NCI-H1417 treated with DMSO at 0.1 percent for 48 hours (cell line): ENCODE measurements at places on chromosomes 13 and 19.

DNA sequence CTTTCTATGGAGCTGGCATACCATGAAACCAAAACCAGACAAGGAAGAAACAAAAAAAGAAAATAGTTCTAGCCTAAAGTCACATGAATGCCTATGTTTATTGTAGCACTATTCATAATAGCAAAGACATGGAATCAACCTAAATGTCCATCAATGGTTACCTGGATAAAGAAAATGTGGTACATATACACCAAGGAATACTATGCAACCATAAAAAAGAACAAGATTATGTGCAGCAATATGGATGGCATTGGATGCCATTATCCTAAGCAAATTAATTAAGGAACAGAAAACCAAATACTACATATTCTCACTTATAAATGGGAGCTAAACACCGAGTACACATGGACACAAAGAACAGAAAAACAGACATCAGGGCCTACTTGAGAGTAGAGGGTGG, 10.5 kb downstream of the ZNF780A start:
- no peak for DNase-seq

- DNase-seq = no peak
Measured at GRCh38 chr13:33578786-33579185, 239.2 kb upstream of the RFC3 start.

- no peak for DNase-seq
Measured at GRCh38 chr13:111204438-111205177, 89.5 kb downstream of the ARHGEF7 start.

- DNase-seq = no peak
Measured at GRCh38 chr19:10011974-10012373, 1.3 kb upstream of the RDH8 start.

DNA sequence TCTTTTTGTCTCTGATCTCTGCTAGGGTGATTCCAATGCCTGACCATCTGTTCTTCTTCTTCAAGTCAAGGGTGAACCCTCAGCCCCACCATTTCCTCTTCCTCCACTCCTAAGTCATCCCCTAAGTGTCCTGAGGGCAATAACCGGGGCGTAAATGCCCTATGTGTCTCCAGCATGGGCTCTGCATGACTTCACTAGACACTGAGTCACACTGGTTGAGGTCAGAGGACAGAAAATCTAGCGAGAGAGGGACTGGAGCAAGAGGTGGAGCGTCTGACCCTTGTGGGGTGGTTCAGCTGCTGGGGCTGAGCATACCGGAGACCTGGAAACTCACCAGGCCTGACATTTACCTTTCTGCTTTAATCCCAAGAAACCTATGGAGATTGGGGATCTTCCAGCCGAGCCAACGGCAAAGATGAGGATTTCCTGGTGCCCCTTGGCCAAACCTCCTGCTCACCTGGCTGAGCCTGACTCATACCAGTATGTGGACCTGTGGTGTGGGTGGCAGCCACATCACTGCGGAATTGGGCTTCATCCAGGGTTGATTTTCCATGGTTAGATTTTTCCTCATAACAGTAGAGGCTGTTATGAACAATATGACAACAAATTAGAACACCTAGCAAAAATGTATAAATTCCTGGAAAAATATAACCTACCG, 26.9 kb downstream of the SCGB2B2 start:
- DNase-seq = no peak
